NCI-H1436 treated with DMSO at 0.1 percent for 48 hours (cell line): ENCODE measurements at places on chromosomes 3 and 15.

DNA sequence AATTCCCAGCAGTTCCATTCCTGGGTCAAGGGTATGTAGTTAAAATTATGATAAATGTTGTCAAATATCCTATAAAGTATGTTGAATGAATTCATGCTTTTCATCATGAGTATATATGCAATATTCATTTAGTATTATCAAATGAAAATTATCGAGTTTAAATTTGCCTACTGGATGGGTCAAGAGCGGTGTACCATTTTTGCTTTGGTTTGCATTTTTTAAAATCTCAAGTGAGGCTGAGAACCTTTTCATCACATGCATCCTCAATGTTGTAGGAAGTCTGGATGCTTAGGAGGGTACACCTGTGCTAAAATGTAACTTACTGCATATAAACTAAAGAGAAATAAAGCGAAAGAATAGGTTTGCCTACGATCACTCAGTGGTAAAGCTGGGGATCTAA is 95.5 kb upstream of the MYO5C start:
- no peak for DNase-seq

DNA sequence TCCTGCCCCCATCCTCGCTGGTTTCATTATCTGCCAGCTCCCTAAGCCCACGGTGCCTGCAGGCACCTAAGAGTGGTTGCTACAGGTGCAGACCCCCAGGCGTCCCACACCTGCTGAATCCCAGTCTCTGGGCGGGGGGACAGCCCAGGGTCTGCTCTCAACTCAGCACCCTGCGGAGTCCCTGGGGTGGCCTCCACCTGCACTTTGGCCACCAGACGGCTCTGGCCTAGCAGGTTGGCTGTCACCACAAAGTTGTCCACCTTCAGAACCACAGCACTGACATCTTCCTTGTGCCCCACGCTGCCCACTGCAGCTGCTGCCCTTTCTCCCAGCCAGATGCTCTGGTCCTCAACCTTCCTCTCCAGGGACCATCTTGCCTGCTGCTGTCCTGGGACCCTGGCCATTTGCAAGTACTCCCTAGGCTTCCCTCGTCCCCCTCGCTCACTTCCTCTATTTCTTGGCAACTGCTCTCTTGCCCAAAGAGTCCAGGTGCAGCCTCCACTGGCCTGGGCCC is 34.9 kb upstream of the SNRPA1 start:
- DNase-seq: no peak

GRCh38 chr3:72440491-72440890 is 407.8 kb downstream of the SHQ1 start:
- DNase-seq: no peak

GRCh38 chr3:66478960-66479359 is 21.9 kb downstream of the LRIG1 start:
- no peak for DNase-seq

DNA sequence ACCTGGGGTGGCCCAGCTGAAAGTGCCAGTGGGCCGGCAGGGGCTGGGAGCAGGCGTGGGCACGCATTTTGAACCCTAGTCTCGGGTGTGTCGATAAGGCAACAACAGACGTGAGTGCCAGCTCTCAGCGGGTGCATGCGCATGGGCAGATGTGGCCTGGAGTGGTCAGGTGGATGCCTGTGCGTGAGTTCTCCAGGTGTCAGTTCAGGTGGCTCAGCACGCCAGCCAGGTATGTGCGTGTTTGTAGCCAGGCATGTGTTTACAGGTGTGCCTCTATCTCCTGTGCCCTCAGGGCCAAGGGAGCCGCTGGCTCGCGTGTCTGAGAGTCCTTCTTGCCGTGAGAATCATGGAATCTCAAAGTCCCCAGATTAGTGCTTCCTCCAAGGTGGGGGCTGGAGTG is 14.8 kb downstream of the CYP1A2 start:
- DNase-seq: no peak

GRCh38 chr3:150751781-150752263 is 11.1 kb downstream of the SIAH2 start:
- DNase-seq: no peak

- no peak for DNase-seq
Measured at GRCh38 chr3:153595186-153595815, 433.3 kb downstream of the RAP2B start.

DNA sequence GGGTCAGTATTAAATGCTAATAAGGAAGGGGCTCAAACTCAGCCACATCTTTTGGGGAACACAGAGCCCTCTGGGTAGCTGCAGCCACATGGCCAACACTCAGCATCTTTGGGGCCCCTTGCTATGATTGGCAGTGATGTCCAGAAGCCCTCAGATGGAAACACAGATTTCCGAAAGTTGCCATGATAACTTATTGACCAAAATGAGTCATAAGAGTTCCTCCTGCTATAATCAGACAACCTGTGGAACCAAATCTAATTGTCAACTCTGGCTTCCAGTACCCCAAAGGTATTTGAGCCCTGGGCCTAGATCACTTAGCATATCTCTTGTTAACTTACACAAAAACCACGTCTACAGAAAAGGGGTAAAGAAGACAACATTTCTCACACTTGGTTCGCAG is 392.2 kb downstream of the KCNH8 start:
- DNase-seq: no peak

GRCh38 chr3:188826574-188826973 is 345.2 kb upstream of the TPRG1 start:
- DNase-seq: no peak

- DNase-seq: no peak
Measured at GRCh38 chr15:71168166-71168834, 53.0 kb downstream of the THSD4 start.

DNA sequence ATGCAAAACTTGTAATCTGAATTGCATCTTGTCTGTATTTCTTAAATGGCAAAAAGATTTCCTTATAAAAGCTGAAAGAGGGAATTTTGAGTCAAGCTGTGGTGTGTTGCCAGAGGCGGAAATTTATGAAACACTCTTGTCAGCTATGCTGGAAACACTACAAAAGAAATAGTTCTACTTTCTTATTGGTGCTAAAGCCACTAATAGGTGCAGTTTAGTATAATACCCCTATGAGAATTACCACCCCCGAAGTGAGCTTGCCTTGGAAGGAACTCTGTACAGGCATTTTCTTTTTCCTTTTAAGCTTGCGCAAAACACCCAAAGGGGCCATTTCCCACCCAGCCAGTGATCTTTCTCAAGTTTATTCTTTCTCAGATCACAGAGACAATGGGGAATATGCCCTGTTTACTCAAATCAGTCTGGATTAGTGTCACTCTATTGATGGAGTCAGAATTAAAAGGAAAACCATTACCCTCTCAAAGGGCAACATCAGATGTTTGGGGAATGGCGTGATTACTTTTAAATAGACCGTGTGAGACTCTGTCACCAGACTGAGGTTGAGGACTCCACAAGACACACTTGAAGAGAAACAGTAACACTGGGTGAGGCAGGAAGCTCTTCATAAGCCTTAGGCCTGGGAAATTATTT is 166.0 kb downstream of the TP63 start:
- no peak for DNase-seq

- no peak for DNase-seq
Measured at GRCh38 chr15:60830479-60830878, 351.5 kb upstream of the ICE2 start.

DNA sequence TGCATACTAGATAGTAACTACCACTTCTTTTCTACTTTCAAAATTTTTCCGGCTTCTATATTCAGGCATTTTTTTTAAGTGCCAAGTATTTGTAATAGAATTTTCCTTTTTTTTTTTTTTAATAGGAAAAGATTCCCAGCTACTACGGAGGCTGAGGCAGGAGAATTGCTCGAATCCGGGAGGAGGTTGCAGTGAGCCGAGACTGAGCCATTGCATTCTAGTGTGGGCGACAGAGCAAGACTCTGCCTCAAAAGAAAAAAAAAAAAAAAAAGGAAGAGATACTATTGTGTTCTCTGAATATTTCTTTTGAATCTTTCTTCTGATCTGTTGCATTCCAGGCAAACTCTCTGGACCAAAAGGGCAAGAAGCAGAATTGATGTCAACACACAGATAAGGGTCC is 557.3 kb downstream of the FGF12 start:
- DNase-seq: no peak

- DNase-seq: no peak
Measured at GRCh38 chr3:150956376-150956775, 16.2 kb downstream of the CLRN1 start.
